ENCODE measurements at places on chromosomes 3 and 15.

- no peak for DNase-seq
Observed at GRCh38 chr3:49591615-49592014, 37.3 kb downstream of the BSN start.

GRCh38 chr15:42010434-42010833 is 10.4 kb downstream of the PLA2G4E start:
- DNase-seq: no peak

DNA sequence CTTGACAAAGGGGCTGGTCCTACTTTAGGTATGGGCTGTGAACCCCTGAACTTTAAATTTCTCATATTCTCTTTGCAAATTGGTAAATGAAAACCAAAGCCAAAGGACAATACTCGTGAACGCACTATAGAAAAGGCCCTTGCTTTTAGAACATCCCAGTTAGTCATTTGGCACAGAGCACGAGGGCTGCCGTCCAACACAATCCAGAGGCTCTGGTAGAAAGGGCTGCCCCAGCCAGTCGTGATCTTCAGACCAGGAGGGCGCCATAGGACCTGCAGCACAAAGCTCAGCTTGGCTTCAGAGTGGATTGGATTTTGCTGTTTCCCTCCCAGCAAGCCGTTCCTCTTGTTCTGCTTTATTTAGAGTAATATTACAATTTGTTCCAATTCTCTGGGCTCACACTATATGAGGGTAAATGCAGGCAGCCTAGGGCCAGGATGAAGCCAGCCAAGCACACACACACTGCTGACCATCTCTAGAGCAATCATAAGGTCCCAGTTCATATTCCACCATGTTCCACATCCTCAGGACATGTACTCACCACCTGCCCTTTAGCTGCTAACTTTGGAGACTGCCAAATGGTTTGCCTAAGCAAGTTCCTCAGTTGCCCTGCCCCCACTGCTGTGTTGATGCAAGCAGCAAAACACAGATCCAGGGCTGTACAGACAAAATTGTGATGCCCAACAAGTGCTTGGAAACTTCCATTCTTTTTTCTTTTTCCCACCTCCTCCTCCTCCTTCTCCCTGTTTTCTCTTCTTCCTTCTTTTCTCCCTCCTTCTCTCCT is 6.0 kb upstream of the BFSP2 start:
- no peak for DNase-seq

DNA sequence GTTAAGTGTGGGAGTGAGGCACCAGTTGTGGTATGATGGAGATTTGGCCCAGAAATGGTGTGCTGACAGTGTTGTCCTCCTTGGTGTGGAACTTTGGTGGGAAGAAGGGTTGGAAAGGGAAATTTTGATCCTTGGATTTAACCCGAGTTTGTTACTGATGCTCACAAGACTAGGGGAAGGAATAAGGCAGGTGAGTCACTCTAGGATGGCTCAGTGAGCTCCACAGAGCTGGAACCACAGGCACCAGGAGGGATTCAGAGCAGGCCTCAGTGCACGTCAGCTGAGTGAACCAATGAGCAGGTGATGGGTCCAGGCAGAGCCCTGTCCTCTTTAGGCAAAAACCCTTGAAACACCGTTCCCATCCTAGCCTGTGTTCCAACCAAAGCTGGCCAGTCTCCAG is 11.4 kb downstream of the CHRD start:
- DNase-seq: no peak

- DNase-seq: no peak
Observed at GRCh38 chr3:53844262-53845102, 1.7 kb downstream of the CHDH start.

DNA sequence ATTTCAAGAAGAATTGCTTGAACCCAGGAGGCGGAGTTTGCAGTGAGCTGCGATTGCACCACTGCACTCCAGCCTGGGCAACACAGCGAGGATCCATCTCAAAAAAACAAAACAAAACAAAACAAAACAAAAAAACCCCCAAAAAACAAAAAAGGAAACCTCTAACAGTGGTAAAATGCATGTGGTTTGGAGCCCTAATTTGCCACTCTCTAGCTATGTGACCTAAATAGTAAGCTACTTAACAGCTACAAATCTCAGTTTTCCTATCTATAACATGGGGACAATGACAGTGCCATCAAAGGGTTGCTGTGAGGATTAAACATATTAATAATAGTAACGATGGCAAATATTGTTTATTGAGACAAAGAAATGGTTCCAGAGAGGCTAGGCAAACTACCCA is 119.4 kb upstream of the LMOD3 start:
- DNase-seq: no peak

DNA sequence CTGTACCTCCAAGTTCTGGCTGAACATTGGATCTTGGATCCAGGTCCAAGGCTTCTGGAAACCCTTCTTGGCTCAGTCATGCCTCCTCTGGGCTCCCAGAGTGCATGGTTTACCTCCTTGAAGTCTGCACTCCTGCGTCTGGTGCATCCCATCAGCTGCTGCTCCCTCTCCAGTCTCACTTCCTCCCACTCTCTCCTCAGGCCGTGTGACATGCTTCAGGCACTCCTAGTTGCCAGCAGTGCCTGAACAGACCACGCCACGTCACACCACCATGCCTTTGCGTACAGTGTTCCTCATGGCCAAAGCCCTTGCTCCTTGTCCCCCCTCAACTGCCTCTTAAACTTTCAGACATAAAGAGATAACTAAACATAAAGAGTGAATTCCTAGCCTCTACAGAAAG is 5.7 kb downstream of the GPR27 start:
- DNase-seq: no peak

GRCh38 chr3:13772321-13772745 is 107.5 kb downstream of the WNT7A start:
- DNase-seq: no peak

DNA sequence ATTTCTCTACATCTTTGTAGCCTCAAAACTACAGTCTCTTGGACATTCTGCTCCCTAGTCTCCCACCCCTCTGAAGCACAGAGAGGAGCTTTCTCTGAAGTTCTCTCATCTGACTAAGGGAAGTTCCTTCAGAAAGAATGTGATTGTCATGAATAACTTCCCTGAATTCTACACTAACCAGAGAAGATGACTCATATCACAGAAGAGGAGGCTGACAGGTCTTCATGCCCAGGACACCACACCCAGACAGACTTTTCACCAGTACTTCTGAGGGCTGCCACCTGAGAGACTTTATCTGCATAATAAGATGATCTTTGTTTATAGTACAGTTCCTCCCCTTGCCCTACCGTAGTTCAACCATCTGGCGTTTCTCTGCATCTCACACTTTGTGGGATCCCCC is 52.8 kb downstream of the CDIN1 start:
- no peak for DNase-seq

GRCh38 chr3:44021651-44022594 is 219.8 kb upstream of the TOPAZ1 start:
- no peak for DNase-seq

DNA sequence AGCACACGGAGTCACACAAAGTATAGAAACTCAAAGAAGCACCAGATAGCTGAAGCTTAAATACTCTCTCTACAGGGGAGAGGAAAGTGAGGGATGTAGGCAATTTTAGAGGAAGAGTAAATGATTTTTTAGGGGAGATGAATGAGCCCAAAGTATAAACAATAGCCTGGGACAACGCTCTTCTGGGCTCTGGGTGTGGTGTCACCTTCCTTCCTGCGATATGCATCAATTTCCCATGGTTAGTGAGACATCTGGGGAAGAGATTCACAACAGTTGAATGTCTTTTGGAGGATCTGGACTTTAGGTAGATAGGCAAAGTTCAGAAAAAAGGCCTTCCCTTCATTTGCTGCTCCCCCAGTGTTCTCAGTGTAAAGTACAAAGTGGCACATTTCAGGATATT is 125.2 kb downstream of the EFHB start:
- no peak for DNase-seq

GRCh38 chr3:53186726-53187125 is 25.7 kb downstream of the PRKCD start:
- DNase-seq: no peak

Measured in activated naive CD4-positive, alpha-beta T cell (primary cell).